Stimulated activated CD4-positive, alpha-beta T cell treated with anti-CD3 and anti-CD28 coated beads, Interleukin-1b, Interleukin-23, amount 100 ng/mL, for 4 hours (primary cell): ENCODE measurements at places on chromosomes 11 and 22.
A peak's percentile ranks its signal among the peaks of the same experiment; 100 is the strongest.

- DNase-seq = no peak
Measured at GRCh38 chr22:24977370-24978221, 25.1 kb downstream of the KIAA1671 start.

DNA sequence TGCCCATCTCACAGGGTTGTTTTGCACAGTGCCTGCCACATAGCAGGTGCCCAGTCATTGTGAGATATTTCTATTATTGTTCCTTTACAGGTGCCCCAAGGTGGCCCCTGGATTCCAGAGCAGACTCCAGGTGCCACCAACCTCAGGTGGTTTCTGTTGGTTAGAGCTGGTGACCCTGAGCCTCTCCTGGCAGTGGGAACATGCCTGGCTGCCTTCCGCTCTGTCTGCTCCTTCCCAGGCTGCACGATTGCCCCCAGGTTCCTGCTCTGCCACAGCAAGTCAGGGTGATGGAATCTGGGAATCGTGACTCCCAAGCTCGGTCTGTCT is 12.6 kb upstream of the OMP start:
- no peak for DNase-seq

GRCh38 chr11:68542617-68543016 is 82.1 kb downstream of the PPP6R3 start:
- no peak for DNase-seq

GRCh38 chr11:74418509-74418895 is 20.3 kb upstream of the PGM2L1 start:
- DNase-seq = no peak

- DNase-seq = no peak
Measured at GRCh38 chr11:70146299-70146698, 56.8 kb upstream of the FADD start.

GRCh38 chr22:39958949-39959639 is 1.1 kb upstream of the TMA7B start:
- DNase-seq = no peak

- DNase-seq = no peak
Measured at GRCh38 chr11:2745511-2745910, 45.7 kb upstream of the KCNQ1OT1 start.

DNA sequence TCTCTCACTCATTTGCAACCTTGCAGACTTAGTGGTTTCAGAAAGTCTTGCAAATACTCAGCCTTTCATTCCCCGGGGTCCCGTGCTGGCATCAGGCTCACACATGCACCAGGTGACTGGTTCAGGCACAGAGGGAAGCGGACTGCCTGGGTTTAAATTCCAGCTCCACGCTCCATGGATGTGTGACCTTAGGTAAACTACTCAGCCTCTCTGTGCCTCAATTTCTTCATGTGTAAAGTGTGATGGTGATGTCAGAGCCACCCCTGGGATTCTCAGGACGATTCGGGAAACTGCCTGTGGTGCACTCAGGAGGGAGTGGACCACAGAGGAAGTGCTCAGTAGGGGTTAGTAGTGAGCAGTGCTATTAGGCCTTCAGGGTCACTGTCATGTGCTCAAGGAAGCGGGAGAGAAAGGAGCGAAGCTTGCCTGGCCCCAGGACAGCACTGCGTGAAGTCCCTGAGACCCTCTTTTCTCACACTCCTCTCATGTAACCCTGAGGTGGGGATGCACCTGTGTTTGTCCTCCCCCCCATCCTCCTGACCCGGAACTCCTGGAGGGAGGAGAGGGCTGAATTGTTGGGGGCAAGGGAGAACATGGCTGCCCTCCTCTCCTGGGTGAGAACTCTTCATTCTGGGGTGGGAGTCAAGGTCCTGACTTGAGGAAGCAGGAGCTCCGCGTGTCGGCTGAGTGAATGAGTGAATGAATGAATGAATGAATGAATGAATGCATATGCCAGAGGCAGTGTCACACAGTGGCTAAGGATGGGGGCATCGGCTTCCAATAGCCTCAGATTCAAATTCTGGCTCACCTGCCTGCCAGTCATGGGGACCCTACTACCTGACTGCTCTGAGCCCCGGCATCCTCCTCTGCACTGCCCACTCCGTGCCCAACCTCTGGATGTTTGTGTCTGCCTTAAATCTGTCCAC is 14.4 kb upstream of the UPK3A start:
- no peak for DNase-seq

DNA sequence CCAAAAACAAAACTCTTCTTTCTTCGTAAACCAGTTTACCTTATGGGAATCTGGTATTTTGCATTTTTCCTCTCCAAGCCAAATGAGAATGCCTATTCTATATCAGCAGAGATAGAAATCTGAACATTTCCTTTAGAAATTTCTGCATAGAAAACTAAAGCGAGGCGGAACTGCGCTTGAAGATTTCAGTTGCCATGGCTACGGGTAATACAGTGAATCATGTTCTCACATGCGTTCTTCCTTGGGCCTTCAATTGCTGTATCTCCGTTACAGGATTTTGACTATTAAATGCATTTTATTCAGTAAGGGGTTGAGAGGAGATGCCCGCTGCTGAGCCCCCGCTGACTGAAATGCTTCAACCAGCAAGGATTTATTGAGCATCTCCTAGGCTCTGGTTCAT is 108.2 kb upstream of the CRYBB3 start:
- DNase-seq = no peak

GRCh38 chr11:45725776-45726492 is 60.5 kb upstream of the CHST1 start:
- no peak for DNase-seq

DNA sequence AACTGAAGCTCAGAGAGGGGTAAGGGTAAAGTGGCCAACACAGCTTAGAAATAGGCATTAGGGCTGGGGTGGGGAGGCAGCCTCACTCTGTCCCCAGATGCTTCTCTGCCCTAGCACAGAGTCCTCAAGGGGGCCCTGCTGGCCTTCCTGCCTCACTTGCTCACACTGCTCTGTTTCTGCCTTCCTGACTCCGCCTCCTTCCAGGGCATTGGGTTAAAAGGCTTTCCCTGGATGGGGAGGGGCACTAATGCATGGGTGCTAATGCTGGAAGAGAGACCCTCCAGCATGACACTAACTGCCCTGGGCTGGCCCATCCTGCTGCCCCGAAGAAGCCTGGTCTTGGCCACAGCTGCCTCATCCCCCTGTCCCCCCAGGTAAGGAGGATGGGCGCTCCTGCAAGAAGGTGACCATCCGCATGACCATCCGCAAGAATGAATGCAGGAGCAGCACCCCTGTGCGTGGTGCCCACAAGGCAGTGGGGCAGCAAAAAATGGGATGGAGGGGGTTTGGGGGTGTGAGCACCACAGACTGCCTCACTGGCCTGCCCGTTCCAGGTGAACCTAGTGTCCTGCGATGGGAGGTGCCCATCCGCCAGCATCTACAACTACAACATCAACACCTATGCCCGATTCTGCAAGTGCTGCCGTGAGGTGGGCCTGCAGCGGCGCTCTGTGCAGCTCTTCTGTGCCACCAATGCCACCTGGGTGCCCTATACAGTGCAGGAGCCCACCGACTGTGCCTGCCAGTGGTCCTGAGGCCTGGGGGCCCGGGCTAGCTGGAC is 74.0 kb upstream of the MYOD1 start:
- no peak for DNase-seq

DNA sequence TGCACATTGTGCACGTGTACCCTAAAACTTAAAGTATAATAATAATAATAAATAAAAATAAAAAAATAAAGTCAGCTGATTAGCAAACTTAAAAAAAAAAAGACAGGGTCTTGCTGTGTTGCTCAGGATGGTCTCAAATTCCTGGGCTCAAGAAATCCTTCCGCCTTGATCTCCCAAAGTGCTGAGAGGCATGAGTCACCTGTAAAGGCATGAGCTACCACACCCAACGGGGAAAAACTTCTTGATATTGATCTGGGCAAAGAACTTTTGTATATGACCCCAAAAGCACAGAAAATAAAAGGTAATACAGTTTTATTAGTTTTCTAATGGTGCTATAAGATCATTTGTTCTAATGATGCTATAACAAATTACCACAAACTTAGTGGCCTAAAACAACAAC is 46.1 kb downstream of the ENTHD1 start:
- no peak for DNase-seq

DNA sequence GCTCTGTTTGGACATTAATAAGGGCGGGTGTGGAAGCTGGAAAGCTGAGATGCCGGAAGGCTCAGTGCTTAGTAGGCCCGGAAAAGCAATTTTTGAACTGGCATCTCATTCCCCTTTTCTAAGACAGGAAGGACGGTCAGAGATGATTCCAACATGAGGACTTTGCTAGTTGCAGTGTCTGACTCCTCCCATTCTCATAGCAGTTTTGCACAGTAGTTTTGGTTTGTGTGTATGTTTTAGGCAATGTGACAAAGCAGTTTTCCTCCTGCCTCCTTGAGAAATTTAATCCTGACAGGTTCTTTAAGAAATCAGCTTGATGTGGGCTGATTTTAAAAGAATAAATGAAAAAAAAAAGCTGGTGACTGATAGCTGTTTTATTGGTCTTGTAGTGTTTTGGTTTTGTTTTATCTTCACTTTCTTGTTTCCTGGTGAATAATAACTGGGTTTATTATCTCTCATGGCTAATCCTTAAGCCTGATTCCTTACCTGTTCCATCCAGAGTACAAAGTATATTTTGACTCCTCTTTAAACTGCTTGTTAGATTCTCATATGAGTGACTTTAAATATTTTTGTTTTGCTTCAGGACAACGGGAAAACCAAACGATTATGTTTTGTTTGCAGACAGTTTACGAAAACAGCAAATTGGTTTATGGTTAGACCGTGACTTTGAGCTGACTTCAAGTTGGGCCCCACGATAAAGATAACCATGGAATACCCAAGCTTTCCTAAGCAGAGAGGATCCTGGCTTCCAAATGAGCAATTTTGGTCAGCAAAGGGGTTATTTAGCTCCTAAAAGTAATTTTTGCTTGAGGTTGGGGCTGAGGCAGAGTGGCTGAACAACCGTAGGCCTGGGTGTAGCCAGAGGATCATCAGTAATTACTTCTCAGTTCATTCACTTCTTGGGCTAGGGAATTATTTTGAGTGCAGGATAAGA is 3.4 kb downstream of the PTPRJ start:
- DNase-seq = no peak

DNA sequence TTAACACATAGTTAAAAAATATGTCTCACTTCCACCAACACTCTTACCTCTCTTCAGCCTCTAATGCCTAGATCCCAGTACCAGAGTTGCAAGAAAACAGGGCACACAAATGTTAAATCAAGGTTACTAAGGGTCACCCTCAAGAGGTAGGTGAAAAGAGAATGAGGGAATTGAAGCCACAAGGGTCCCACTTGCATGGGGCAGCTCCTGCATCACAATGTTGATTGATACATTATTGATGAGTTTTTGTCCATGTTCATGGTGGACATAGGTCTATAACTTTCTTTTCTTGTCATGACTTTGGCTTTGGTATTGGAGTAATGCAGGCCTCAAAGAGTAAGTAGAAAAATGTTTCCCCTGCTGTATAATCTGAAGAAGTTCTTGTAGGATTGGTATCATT is 46.0 kb upstream of the IGLL5 start:
- DNase-seq = no peak

DNA sequence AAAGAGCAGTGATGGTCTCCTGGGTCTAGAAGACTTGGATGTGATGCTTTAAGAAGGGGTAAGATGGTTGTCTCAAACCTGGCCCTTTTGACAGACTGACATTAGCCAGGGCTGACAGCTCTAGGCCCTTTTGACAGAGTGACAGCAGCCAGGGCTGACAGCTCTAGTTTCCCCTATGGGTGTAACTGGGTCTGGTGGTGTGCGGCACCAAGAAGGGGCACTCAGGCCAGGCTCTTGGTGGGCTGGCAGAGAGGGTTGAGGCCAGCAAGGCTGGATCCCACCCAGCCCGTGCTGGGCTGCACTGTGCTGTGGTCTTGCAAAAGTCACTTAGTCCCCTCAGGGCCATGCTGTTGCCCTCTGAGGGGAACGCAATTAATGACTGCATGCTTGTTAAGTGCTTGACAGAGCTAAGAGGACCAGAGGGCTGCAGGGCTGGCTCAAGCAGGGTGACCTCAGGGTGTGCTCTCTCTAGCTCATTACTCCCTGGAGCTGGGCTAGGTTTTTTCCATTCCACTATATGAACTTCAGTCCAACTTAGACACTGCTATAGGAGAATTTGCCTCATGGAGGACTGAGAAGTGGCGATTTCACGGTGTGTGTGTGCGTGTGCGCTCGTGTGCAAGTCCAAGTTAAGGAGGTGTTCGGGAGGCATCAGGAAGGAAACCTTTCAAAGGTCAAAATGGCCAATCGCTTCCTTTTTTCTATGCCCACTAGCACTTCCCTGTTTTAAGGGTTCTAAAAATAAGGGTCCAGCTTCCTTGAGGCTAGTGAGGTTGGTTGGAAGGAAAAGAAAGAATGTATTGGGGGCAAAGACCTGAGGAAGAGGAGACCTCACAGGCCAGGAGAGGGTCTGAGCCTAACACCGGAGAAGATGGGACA is 4.4 kb downstream of the UBASH3B start:
- DNase-seq = no peak

- no peak for DNase-seq
Measured at GRCh38 chr11:1546077-1546535, 26.0 kb downstream of the DUSP8 start.

DNA sequence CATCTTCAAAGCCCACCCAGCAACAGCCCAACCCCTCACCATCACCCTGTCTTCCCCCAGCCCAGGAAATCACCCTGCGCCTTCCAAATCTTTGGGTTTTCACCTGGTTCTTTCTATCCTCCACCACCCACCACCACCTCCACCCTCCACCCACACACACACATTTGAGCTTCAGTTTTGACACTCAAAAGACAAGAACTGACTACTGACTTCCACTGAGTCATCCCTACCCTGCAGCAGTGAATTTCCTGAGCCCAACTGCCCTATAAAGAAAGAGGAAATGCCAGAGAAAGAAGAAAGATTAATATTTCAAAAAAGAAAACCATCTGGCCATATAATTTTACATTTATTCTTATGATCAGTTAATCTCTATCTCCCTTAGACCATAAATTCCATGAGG is 137.5 kb downstream of the CHST1 start:
- no peak for DNase-seq

DNA sequence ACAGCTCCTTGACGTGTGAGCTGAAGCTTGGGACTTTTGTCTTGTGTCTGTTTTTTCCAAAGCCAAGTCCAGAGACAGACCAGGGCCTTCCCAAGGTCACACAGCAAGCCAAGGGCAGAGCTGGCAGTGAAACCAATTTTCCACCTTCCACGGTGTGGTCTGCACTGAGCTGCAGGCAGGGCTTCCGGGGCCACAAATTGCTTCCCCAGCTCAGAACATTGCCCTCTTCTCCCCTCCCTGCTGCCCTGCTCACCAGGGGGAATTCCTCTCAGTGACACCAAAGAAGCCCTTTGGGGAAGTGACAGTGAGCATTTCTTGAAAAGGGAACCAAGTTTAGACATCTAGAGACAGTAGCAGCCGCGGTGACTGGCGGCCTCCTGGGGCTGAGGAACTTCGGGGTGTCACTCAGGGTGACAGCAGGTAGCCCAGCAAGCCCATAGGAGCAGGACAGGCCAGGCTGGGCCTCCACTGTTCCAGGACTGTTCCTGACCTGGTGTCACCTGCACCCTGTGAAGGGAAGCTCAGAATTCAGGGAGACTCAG is 9.2 kb downstream of the FXYD2 start:
- DNase-seq = peak; percentile 60

GRCh38 chr22:38417252-38418060 is 37.5 kb downstream of the KCNJ4 start:
- no peak for DNase-seq

- peak; percentile 4 for DNase-seq
Measured at GRCh38 chr11:57903441-57904123, 120.1 kb upstream of the OR9Q1 start.
